Astrocyte (in vitro differentiated cells and primary cell): ENCODE measurements at places on chromosomes 1 and 21. TPM values are rescaled to one million over a fixed set of nuclear protein-coding genes. Genes with fewer than 3 reads are reported as not detected.

Gene GSTM2
- total RNA-seq = 11.8 and 13.4 TPM in 2 replicates

Gene RLF
- total RNA-seq = 15.0 and 15.4 TPM in 2 replicates

Gene NUP210L
- total RNA-seq = 0.07 TPM in 1 of 2 replicates, not detected in the other

Gene AMPD1
- not detected in 2 replicates for total RNA-seq

Gene FMO3
- not detected in 2 replicates for total RNA-seq

Gene SLC45A3
- total RNA-seq = 6.8 and 7.1 TPM in 2 replicates

Gene KCNAB2
- 3.1 and 4.4 TPM in 2 replicates for total RNA-seq

Gene SPRR1B
- 0.39 and 0.50 TPM in 2 replicates for total RNA-seq

Gene DCAF8
- total RNA-seq = 107 and 127 TPM in 2 replicates

Gene LAD1
- total RNA-seq = 0.29 and 1.2 TPM in 2 replicates

Gene G0S2
- total RNA-seq = 5.9 and 15.1 TPM in 2 replicates

- DNase-seq = no peak
These were observed 82.8 kb downstream of the CD247 start for GRCh38 chr1:167435484-167435883.

- no peak for DNase-seq
These were observed 20.9 kb upstream of the ATP5PO start for GRCh38 chr21:33936301-33937038.

- DNase-seq = no peak
These were observed 35.9 kb upstream of the ZFP69B start for GRCh38 chr1:40414331-40414730.

- DNase-seq = peak; percentile 92
These were observed 3.8 kb downstream of the CCN1 start for GRCh38 chr1:85584264-85584781.

GRCh38 chr1:58928514-58928913, 144.7 kb upstream of the JUN start:
- DNase-seq = no peak

DNA sequence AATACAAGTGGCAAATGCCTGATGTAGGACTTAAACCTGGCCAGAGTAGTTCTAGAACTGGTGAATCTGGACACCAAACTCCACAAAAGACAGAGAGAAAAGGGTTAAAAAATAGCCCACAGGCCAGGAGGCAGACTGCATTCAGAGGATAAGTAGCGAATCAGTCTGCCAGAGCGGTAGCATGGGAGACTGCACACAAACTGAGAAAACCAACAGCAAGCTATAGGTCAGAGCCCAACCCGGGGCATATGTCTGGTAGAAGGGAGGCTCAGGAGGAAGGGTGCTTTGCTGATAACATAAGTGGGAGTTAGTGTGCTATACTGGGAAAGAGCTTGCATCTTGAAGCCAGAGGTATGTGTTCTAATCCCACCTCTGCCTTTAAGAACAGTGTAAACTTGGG, 4.0 kb downstream of the LRRC53 start:
- no peak for DNase-seq

DNA sequence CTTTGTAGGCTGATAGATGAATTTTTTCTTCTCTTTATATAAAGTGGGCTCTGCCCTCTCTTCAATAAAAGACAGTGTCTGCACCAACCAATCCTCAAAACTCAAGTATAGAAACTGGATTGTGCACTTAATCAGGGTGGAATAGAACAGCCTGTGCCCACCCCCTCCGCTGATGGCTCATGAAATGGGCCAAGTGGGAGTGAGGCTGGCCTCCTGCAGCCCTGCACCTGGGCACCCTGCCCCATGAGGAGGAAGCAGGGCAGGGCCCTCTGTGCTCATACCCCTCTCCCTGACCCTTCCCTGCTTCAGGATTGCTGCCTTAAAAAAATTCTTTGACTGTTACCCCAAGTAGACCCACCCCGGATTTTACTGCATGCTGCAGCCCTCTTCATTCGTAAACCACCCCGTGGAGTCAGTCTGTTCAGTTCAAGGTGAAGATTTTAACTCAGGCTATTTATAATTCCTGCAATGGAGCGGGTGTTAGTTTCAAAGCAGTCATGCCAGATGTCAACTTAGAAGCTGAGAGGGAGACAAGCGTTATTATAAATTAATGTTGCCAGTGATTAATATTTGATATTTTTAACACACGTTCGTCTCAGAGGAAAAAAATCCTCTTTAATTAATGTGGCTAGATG, 15.8 kb downstream of the PROK1 start:
- DNase-seq = no peak

- peak; percentile 33 for DNase-seq
These were observed 782 bp downstream of the CSDE1 start for GRCh38 chr1:114756949-114757454.

- no peak for DNase-seq
These were observed 46.4 kb downstream of the ELF3 start for GRCh38 chr1:202056644-202057334.

DNA sequence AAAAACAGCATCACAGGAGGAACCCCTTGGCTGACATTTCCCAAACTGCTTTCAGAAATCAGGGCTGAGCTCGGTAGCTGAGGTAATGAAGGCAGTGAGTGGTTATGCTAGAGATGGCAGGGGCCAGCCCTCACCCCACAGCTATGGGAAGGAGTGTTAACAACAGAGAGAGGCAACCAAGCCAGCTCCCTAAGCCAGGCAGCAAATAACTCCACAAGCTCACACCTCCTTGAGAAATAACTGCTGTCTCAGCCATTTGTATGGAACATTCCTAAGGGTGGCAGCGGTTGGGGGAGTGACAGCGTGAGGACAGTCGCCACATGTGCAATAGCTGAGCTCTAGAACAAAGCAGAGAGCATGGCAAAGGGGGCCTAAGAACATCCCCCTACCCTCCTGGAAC, 42.6 kb downstream of the LMX1A start:
- DNase-seq = no peak

GRCh38 chr1:44412601-44413000, 7.5 kb downstream of the RNF220 start:
- DNase-seq = no peak

DNA sequence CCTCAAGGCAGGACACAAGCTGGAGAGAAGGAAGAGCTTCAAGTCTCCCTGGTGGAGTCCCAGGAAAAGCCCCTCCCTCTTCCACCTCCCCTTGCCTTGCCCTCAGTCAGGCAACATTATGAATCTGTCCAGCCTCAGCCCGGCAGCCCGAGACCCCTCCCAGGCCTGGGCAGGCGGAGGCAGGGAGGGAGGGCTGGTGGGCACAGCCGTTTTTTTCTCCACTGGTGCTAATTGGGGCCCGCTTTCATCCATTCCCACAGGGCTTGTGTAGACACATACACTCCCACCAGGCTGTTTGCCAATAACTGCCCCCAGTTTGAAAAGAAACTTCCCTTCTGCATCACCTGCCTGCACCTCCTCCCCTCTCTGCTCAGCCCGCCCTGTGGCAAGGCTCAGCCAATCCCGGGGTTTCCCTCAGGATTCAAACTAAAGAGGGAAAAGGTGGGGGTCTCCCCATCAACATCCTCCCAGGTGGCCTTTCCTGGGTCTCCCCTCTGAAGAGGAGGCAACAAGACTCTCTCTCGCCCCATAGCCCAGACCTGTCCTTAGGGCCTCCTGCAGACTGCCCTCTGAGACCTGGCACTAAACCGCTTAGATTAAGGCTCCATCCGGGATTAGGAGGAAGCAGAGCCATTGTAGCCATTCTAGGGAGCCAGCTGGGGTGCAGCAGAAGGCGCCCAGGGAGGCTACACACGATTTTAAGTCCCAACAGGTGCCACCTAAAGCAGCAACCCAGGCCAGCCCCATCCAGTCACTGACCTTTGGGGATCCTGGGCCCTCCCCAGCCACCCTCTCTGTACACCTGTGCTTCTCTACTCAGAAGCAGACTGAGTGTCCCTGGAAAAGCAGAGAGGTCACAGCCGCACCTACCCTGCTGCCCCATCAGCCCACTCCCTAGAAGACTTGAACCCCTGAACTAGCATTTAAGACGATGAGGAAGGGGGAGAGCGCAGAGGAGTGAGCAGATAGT, 3.5 kb downstream of the IGSF9 start:
- no peak for DNase-seq

GRCh38 chr1:8122477-8123407, 96.6 kb upstream of the ERRFI1 start:
- DNase-seq = peak; percentile 73

- no peak for DNase-seq
These were observed 171.5 kb upstream of the DUSP10 start for GRCh38 chr1:221913351-221913892.

GRCh38 chr1:225146478-225146877, 217.0 kb downstream of the DNAH14 start:
- no peak for DNase-seq

GRCh38 chr1:204287466-204287891, 72.2 kb downstream of the PLEKHA6 start:
- DNase-seq = no peak

- DNase-seq = peak; percentile 3
These were observed 97.4 kb downstream of the FAM78B start for GRCh38 chr1:166069390-166069789.

DNA sequence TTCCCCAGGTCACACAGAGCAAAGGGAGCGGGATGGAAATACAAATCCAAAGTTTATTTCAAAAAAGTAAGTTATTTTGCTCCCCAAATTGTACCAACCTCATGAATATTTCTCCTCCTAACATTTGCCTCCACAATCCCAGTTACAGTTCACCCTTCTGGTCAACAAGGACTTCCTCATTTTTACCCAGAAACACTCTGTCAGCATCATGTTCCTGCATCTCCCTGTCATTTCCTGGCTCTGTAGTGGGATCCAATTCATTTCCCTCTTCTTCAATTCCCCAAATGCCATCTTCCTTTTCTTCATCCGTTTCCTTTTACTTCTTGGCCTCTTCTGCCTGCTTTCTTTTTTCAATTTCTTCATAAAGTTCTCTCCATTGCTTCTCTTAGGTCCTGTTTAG, 32.0 kb upstream of the EPS15 start:
- DNase-seq = no peak
